NCI-H774 (cell line): ENCODE measurements at places on chromosomes 16 and 17.

- no peak for DNase-seq
Observed at GRCh38 chr17:10018461-10018891, 113.4 kb upstream of the RCVRN start.

DNA sequence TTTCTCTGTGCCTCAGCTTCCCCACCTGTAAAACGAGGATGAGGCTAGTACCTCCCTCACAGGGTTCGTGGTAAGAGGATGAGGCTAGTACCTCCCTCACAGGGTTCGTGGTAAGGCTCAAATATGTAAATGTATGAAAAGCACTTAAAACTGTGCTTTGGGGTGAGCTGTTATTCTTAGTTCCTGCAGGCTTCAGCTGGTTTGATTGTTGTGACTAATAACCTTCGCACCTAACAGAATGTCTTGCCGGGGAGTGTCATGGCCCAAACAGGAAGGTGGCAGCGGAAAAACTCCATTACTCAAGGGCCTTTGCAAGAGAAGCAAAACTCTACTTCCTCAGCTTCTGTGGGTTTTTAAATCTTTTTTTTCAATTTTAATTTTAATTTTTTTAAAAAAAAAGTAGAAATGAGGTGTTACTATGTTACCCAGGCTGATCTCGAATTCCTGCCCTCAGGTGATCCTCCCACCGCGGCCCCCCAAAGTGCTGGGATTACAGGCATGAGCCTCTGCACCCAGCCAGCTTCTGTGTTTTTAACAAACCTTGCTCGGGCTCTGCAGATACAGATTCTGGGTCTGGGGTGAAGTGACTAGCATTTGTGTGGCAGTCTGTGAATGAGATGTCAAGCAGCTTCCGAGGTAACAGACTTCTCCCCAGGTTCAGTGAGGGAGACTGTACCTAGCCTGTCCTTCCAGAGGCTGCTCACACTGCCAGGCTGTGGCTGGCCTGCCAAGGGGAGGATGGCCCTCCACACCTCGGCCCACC lies 103.0 kb downstream of the RAB11FIP4 start:
- no peak for DNase-seq

DNA sequence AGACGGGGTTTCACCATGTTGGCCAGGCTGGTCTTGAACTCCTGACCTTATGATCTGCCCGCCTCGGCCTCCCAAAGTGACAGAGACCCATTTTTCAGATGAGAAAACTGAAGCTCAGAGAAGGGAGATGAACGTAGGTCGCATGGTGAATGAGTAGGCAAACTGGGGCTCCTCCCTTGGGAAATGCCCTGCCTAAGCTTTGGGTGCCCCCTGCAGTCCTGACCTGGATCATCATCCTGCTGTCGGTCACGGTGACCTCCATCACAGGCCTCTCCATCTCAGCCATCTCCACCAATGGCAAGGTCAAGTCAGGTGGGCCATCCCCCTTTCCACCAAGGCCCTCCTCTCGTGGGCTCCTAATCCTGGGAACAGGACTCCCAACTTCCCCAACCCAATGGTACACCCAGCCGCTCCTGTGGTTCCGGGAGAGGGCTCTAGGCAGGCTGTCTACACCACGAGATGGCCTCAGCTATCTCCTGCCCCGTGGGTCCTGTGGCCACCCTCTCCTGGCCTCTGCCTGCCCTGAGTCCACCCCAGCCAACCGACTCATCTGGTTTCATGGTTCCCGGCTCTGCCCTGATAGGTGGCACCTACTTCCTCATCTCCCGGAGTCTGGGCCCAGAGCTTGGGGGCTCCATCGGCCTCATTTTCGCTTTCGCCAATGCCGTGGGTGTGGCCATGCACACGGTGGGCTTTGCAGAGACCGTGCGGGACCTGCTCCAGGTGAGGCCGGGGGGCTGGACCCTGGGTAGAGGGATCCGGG lies 4.7 kb downstream of the SLC12A3 start:
- DNase-seq: no peak

DNA sequence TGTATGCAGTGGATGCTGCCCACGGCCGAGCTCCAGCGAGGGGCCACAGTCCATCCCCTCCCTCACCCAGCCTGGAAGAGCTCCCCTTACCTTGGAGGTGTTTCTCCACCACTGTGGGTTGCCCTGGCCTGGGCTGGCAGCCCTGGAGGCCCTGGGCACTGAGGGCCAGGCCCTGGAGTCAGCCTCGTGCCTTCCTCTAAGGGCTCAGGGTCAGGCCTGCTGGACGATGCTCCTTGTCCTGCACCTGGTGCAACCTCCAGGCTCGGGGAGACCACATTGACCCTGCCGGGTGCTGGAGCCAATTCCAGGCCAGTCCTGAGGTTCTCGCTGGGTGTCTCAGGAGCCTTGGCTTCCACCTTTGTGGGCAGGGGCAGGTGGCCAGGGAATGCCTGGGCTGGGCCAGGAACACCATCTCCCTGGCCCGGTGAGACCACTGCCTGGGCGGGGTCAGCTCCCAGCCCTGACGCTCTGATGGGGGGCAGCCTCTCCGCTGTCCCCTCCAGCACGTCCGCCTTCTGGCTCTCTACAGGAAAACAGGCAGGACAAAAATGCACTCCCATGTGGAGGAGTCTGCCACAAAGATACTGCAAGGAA lies 10.4 kb downstream of the MYLK3 start:
- no peak for DNase-seq

DNA sequence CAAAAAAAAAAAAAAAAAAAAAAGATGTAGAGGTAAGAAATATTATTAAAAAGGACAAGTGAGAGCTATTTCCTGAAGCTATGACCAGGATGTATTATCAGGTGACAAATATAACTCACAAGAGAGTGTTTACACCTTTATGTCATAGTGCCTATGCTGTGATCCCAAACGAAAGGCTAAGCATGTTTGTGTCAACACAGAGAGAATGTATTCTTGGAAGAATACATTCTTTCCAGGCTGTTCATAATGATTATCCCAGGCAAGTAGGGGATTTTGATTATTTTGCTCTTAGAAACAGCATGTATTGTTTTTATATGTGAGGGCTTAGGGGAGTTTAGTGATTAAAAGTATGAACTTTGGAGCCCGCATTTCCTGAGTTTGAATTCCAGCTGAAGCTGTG lies 175.0 kb downstream of the SPECC1 start:
- no peak for DNase-seq

DNA sequence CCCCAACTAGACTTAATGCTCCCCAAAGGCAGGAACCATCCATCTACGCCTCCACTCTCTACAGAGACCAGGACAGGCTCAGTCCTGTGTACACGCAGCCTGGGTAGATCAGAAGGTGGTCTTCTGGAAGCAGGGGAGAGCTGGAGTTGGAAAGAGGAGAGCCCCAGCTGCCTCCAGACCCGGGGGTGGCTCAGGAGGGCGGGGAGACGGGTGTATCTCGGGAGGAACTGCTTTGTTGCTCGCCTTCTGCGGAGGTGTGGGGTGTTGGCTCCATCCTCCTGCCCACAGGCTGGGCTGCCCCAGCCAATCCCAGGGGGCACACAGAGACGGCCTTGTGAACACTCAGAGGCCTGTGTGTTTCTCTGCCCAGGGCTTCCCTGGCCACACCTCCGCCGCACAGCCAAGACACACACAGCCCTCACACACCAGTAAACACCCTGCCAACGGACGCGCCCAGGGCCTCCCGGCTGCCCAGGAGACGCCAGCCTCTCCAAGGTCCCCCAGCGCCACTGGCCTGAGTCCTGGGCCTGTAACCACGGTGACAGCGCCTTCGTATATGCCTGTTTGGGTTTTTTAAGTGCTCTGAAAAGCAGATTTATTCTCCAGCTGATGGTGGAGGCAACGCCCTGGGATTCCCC lies 143.4 kb upstream of the CDC42EP4 start:
- peak; percentile 61 for DNase-seq

DNA sequence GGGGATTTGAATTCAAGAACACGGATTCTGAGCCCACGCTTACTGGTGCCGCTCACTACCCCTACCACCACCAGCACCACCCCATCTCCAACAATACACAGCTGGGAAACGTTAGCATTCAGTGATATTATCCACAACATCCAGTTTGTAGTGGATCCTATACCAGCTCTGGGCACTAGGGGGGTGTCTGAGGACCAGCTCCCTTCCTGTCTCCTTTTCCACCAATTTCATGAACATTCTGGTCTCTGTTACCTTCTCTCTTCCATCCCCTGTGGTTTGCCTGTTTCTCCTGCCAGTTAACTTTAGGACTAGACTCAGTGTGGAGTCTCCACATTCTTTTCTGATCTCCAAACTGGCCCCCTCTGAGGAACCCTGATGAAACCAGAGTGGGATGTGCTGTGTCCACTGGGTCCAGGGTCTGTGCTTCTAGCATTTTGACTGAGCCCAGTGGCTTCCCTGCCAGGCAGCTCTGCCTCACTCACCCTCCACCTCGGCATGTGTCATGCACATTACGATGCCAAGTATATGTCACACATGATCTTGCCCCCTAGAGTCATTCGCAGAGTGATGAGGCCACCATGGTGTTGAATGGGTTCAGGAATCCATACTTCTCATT lies 187.0 kb upstream of the CDH13 start:
- DNase-seq: no peak
